Right lung (tissue), 10 donors: ENCODE measurements at places on chromosomes 5 and 9.
A peak's percentile ranks its signal among the peaks of the same experiment; 100 is the strongest.

GRCh38 chr5:133294380-133294779 lies 242.6 kb downstream of the HSPA4 start:
- no peak for DNase-seq

DNA sequence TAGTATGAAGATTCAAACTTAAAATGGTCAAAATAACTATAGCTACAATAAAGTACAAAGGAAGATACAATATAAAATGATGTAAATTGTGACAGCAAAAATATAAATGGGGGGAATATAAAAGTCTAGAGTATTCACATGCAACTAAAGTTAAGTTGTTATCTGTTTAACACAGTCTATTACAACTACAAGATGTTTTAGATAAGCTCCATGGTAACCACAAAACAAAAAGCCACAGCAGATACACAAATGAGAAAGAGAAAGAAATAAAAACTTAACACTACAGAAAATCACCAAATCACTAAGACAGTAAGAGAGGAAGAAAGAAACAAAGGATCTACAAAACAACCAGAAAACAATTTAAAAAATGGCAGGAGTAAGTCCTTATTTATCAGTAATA lies 17.0 kb upstream of the SH3TC2 start:
- no peak for DNase-seq

DNA sequence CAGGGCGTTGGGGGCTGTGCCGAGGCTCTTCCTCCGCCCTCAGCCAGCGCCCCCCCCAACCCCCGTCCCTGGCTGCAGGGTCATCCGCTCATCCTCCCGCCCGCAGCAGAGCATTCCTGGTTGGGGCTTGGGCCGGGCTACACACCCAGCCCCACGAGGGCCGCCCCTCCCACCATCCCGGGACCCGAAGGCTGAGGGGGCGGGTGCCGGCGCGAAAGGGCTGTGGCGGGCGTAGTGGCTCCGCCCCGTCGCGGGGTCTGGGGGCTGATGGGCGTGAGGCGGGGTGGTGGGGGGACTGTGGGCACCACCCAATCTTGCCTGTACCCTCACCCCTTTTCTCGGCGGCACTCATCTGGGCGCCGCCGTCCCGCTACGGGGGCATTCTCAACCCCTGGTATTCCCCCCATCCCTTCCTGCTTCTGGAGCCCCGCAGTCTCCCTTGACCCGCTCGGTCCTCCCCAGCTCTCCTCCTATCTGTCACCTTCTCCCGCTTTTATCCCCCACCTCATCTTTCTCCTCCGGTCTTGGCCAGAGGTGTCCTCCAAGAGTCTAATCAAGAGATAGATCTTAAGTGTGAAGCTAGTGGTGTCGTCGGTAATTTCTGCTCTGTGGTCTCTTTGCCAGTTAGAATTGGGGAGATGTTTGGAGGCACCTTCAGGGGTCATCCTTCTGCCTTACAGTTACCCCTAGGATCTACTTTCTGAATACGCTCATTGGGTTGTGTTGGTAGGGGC lies 1.6 kb downstream of the FER start:
- DNase-seq, result peak; percentile 14

DNA sequence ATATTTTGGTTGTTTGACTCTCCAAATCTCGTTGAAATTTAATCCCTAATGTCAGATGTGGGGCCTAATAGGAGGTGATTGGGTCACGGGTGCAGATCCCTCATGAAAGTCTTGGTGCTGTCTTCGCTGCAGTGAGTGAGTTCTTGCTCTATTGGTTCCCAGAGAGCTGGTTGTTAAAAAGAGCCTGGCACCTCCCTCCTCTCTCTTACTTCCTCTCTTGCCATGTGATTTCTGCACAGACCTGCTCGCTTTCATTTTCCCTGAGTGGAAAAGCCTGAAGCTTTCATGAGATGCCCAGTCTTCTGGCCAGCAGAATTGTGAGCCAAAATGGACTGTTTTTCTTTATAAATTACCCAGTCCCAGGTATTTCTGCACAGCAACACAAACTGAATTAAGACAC lies 221.6 kb downstream of the MAT2B start:
- no peak for DNase-seq

DNA sequence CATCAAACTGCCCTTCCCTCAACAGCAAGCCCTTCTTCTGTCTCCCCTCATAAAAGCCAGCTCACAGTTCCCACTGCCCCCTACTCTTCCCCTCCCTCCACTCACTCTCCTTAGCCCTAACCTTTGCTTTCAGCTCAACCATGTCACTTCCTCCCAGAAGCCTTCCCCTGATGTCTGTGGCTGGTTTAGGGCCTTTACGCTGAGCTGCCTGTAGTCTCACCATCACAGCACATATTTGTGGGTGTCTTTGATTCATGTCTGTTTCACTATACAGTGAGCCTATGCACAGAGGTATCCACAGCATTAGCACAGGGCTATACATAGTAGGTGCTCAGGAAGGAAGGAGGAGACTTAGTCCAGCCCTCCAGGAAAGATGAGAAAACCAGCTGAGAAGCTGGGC lies 34.7 kb downstream of the C9orf50 start:
- DNase-seq, result no peak

GRCh38 chr9:70639853-70640814 lies 225.7 kb upstream of the KLF9 start:
- peak; percentile 32 for DNase-seq

DNA sequence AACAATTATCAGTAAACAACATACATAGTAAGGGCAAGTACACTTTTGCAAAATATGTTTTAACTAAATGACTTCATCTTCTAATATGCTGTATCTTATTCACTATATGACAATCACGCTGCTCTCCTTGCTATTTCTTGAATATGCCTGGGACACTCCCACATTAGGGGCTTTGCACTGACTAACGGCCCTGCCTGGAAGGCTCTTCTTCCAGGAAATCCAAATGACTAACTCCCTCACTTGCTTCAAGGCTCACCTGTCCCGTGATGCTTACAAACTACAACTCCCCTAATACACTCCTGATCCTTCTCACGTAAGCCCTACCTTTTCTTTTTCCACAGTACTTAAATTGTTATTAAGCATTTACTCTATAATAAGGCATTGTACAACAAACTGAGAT lies 10.6 kb downstream of the ERP44 start:
- DNase-seq, result no peak

DNA sequence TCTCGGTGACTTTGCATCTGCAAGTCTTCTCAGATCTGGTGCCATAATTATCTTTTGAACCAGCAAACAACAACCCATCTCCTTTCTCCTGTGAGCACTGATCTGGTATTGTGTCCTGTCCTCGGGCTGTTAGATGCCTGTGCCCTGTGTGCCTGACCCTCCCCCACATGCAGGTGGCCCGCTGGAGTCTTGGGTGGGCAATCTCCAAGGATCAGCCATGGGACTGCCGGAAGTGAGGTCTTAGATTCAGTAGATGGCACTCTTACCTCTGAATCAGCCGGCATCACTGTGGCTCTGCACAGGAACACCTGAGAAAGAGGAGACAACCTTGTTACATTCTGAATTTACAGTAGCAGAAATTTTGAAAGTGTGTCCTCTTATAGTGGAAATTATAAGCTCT lies 172.4 kb downstream of the IRX2 start:
- no peak for DNase-seq

DNA sequence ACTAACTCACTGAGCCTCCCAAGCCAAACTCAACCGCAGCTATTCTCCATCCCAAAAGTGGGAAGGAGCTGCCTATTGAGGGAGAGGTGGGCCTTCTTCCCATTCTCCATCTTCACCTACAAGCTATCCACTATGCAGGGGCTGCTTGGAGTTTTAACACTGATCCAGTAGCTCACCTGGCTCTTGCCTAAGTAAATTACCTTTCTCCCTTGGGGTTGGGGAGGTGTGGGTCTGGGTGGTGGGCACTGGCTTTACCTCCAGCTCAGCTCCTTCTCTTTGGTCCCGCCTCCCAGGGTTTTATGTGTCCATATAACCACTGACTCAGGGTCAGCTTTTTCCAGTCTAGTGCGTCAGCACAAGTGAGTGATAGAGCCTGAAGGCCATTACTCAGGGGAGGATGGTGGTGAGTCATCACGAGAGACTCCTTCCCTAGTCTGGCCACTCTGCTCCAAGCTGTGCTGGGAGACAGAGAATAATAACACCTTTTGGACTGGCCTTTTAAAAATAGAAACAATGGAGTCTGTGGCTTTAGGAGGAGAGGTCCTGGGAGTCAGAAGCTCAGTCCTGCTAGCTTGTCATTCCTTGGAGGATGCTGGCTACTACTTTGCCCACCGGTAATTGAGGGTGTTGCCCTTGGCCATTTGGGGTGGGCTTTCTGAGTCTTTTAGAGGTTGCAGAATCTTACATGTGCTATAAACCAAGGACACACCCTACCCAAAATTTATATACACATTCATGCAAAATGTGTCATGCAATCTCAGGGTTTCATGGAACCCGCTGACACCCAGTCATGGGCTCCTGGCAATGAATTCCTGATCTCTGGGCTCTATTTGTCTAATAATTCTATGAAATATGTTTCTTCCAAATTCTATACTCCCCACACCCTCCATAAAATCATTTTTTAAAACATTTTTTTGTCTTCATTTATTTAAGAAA lies 35.6 kb upstream of the ATP6V1G1 start:
- no peak for DNase-seq

- no peak for DNase-seq
These were observed 95.8 kb downstream of the ANKRD18B start for GRCh38 chr9:33619666-33620404.

- no peak for DNase-seq
These were observed 130.1 kb upstream of the EPB41L4A start for GRCh38 chr5:112549127-112549526.

GRCh38 chr5:139667001-139667729 lies 19.0 kb downstream of the CXXC5 start:
- no peak for DNase-seq

DNA sequence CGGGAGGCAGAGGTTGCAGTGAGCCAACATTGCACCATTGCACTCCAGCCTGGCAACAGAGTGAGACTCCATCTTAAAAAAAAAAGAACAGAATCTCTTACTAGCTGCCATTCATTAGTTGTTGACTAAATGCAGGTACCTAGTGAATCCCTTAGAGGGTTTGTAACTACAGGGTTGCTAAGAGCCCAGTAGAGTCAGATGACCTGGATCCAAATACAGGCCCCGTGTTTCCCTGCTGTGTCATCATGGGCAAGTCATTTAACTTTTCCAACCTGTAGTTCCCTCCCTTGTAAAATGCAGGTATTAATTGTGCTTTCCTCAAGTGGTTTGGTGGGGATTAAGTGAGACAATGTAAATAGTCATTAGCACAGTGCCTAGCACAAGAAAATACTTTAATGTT lies 32.8 kb downstream of the PLAC8L1 start:
- DNase-seq, result no peak

GRCh38 chr5:140035881-140036280 lies 7.2 kb downstream of the NRG2 start:
- DNase-seq, result no peak

GRCh38 chr5:24444414-24444813 lies 200.4 kb downstream of the CDH10 start:
- no peak for DNase-seq

GRCh38 chr9:98247831-98248657 lies 7.4 kb downstream of the TBC1D2 start:
- DNase-seq, result no peak

- peak; percentile 76 for DNase-seq
These were observed 49.3 kb upstream of the ZNF366 start for GRCh38 chr5:72556351-72557166.

DNA sequence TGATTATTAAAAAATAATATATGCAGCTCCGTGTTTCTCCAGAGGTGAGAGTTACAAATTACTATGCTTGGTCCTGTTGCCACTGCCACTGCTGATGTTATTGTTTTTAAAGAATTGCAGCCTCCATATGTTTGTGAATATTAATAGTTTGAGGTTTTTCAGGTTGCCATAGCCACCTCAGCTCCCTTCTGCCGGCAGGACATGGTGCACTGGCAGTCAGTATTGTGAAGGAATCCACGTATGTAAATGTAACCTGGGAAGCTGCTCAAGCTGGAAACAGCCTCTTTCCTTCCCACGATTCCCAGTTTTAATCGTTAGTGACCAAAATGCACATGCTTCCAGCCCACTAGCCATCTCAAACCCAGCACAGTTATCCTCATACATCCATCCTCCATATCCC lies 184.4 kb upstream of the CCNG1 start:
- DNase-seq, result no peak

- no peak for DNase-seq
These were observed 89.7 kb upstream of the NR4A3 start for GRCh38 chr9:99731950-99732349.

DNA sequence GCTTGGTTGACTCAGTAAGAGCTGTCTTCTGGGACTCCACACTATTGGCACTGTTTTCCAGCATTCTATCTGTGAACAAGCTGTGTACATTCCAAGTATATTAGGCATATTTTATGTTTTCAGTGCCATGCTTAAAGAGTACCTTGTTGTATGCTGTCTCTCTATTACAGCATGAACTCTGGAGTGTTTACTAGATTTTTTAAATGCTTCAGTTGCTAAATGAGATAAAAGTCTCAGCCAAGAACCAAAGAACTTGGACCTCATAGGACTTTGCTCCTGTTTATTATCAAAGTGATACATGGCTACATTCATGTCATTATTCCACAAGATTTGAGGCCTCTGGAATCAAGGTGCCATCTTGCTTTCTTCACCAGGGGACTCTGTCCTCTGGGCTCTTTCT lies 167.2 kb downstream of the C9orf152 start:
- DNase-seq, result no peak

GRCh38 chr5:88142636-88142885 lies 126.1 kb downstream of the TMEM161B start:
- DNase-seq, result no peak

- no peak for DNase-seq
These were observed 24.2 kb upstream of the ZBTB34 start for GRCh38 chr9:126836216-126836615.

DNA sequence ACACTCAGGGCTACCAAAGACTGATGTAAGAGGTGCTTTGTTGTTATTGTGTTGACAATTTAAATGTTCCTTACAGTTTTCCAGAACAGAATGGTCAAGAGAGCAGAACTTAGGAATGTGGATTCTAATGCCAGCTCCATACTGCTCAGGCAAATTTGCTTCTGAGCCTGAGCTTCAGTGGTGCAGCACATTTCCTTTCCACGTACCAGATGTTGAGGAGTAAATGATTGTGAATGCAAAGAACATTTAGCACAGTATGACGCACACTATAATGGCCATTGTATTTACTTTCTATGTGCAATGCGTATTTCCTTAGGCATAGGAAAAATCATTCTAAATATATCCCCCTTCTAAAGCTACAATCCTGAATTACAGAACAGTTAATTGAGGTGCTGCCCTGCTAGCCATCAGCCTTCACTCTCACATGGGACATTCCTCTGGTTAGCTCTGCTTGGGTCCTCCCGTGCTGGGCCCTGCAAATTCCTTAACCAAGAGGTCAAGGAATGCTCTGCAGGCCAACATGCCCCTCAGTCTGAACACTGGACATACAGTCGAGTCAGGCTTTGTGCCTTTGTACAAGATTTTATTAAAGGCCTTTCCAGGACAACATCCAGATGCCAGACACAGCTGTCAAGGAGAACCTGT lies 21.1 kb upstream of the TMEM174 start:
- no peak for DNase-seq

- no peak for DNase-seq
These were observed 103.4 kb upstream of the DMRTA1 start for GRCh38 chr9:22343218-22343611.

- no peak for DNase-seq
These were observed 30.4 kb downstream of the TBC1D2 start for GRCh38 chr9:98225015-98225442.

- no peak for DNase-seq
These were observed 50.6 kb upstream of the CLK4 start for GRCh38 chr5:178677429-178677828.
